ENCODE measurements at places on chromosomes 1 and 21.

DNA sequence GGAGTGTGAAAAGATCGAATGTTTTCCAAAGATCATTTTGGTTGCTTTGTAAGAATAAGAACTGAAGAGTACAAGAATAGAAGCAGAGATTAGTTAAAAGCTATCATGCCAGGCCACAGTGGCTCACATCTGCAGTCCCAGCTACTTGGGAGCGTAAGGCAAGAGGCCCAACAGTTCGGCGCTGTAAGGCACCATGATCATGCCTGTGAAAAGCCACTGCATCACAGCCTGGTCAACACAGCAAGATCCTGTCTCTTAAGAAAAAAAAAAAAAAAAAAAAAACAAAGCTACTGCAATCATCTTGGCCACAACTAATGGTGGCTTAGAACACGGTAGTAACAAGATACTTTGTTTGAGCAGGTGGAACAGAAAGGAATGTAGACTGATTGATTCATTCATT lies 116.2 kb downstream of the EIF4G3 start:
- DNase-seq: no peak

- DNase-seq: no peak
Measured at GRCh38 chr1:89351597-89352311, 12.1 kb upstream of the GBP6 start.

- DNase-seq: no peak
Measured at GRCh38 chr1:52482326-52483004, 70.4 kb downstream of the TUT4 start.

DNA sequence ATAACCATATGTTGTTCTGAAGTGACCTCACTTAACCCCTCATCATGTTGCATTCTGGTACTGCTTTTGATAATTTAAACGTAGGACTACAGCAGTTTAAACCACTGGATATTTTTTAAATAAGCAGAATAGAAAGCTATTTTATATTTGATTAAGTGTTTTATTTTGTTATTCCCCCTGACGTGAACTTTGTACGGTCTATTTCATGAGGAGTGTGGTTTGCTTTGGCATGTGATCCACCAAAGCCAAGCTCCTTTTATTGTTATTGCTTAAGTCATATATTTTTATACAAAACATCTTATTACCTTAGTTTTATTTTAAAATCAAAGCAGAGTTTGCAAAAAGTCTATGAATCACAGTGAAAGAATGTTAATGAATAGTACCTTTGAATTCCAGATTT lies 101.4 kb upstream of the L1TD1 start:
- no peak for DNase-seq

DNA sequence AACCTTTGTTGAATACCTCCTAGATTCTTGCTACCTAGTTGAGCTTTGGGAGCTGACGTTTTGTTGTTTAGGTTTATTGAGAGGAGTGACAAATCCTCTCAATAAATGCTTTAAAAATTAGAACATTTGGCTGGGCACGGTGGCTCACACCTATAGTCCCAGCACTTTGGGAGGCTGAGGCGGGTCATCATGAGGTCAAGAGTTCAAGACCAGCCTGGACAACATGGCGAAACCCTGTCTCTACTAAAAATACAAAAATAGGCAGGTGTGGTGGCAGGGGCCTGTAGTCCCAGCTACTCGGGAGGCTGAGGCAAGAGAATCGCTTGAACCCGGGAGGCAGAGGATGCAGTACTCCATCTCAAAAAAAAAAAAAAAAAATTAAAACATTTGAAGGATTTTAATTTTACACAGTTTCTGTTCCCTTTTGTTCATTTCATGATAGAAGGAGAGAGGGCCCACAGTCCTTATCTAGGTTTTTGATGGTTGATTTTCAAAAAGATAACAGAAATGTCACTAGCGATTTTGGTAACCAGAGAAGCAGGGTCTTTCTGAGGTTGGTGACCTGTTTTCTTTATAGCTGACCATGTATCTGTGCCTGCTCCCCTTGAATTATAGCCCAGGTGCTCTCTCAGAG lies 44.2 kb upstream of the PIGV start:
- no peak for DNase-seq

- no peak for DNase-seq
Measured at GRCh38 chr1:150548632-150549495, at the start of gene ADAMTSL4. Gene ADAMTSL4, plus strand, starts transcription at chr1:150549408. Its CDS starts 2,881 bp downstream, at chr1:150552289.

GRCh38 chr1:21034725-21035628 lies 141.7 kb downstream of the EIF4G3 start:
- no peak for DNase-seq

- DNase-seq: no peak
Measured at GRCh38 chr1:113515498-113515897, 125.2 kb downstream of the MAGI3 start.

DNA sequence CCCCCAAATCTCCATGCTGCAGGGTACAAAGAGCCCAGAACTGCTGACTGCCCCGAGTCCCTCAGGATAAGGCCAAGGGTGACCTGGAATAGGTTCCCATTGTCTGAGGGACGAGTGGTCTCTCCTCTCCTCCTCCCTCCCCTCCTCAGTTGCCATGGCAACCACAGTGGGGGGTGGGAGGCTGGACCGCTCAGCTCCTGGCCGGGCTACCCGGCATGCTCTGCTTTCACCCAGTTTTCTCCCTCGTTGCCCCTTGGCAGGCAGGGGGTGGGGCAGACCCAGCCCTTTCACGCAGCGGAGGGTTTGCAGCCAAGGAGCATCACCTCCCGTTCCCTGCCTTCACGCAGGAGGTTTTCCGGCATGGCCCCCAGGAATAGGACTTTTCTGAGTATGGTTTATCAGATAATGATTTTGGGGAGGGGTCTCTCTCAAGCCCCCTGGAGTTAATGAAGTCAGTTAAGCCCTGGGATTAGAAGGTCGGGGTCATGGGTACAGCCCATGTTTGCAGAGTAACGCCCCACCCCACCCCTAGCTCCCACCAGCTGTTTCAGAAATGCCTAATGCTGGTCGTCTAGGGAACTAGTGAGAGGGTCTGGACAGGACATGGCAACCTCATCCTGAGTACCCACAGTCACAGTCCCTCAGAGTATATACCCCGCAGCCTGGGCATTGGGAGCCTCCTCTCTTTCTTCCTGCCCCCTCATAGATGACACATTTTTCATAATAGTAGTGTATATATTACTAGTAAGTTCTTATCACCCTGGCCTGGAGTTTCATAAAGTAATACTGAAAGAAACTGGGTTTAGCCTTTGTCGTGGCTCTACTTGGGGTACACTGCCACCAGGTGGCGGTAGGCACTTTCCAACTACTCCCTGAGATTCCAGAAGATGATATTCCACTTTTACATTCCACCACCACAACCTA lies 20.7 kb downstream of the C1QB start:
- no peak for DNase-seq

DNA sequence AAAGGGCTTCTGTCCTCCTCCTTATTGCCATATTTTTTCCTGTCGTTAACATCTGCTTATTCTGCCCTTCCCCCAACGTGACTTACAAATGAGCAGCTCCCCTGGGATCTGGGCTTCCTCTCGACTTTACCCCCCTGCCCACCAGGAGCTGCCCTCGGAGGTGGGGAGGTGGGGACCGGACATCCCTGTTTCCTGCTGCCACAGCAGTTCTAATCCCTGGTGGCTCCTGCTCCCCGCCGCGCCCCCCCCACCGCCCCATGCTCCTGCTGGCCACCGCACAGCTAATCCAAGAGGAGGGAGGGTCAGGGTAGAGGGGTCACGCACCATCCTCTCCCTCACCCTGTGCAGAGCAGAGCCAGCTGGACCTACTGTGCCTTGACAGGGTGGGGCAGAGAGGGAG lies 4.4 kb upstream of the SLC27A3 start:
- DNase-seq: no peak

GRCh38 chr21:29149808-29150425 lies 19.5 kb downstream of the MAP3K7CL start:
- DNase-seq: no peak
